ENCODE measurements at places on chromosomes 7 and 10.

DNA sequence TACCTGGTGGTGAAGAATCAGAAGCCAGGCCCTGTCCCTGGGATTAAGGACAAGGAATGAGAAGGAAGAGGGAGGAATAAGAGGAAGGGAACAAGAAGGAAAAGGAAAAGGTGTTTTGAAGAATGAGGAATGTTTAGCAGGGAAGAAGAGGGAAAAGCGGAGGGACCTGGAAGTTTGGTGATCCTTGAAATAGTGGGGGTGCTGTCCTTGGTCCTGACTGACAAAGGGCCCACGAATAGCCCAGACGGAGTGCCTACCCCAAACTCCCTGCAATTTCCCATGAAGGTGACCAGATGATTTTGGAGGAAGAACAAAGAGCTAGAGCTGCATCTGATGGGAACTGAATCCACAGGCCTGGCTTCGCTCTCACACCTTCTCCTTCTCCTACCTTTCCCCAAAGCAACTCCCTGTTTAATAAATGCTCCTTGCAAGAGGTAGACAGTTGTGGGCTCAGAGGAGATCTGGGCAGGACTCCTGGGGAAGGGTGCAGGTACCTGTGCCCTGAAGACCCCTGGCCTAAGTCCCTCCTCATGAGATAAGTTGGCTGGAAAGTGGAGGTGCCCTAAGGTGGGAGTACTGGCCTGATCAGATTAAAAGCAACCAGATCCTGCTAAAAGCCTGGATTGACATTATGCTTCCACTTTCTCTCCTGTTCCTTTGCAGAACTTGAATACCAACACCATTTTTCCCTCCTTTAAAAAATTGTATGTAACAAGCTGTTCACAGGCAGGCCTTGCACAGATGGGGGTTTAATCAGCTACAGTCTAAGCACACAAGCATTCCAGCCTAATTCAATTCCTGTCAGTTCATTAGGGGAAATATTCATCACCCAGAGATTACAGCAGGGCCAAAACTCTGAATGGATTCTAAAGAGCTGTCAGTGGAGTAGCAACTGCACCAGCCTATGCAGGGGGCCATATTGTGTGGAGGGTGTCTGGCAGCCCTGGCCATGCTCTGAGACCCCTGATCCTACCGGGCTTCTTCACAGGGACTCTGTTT lies 19.4 kb downstream of the KAZALD1 start:
- DNase-seq = no peak

DNA sequence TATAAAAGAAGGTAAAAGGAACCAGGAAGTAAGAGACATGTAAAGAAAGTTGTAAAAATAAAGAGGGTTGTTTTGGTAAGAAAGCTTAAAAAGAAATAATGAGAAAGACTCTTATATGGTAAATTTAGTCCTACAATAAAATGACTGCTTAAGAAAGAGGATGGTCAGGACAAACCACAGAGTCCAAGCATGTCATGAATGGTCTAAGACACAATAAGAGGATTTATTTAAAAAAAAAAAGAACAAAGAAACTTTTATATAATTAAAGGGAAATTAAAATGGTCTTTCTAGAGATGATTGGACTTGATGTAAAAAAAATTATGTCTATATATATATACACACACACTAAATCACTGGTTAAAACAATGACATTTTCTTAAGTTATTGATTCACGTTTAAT lies 18.2 kb downstream of the ATAD1 start:
- no peak for DNase-seq

GRCh38 chr7:2214636-2215035 lies 18.1 kb downstream of the MAD1L1 start:
- no peak for DNase-seq

DNA sequence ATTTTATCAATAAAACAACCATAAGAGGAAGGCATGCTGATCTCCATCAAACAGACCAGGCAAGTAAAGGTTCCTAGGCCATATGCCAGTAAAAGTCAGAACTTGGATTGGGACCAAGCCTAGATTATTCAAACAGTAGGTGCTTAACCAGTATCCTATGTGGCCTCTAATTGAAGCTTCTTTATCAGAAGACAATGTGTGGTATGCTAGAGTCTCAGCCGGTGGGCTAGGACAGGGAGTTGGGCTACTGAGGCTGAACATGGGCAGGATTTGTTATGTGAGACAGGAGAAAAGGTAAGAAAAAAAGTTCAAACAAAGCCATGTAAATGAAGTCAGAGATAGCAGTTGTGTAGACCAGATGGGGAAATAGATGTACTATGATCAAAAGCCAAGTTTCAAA lies 413.7 kb upstream of the GHITM start:
- DNase-seq = no peak

DNA sequence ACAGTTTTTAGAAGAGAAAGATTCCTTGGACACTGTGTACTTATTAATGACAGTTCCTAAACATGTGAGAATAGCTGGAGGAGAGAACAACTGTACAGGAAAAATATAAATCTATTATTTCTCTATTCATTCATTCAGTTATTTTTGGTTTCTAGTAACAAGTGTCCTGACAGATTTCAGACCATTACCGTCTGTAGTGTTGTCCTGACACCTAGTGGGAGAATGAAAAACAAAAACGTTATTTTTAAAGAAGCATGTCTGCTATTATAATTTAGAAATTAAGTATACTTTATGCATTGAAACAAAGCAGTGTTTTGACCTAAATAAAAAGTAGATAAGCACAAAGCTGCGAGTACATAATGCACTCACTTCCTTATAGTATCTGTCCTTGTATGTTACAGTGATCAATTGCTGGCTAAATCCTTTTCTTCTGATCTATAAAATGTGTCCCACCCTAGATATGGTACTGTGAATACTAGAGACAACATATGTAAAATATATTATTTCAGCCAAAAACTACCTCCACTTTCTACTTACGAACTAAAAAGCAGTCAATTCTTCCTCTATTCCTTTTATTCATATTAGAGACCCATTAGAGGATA lies 575.6 kb downstream of the ARL4A start:
- DNase-seq = no peak

DNA sequence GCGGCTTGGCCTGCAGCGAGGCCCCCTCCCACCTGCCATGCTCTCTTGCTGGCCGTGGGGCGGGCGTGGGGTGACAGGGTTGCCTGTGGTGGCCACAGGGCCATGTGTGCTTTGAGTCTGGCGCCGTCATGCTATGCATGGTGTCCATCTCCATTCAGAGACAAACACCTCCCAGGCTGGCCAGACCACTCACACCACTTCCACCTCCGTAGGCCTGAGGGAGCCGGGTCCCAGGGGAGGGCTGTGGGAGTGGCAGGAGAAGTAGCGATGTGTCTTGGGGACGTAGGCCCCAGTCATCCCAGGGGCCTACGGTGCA lies 65.5 kb downstream of the DNAJB6 start:
- no peak for DNase-seq

GRCh38 chr7:107111196-107111595 lies 57.6 kb upstream of the HBP1 start:
- DNase-seq = no peak

GRCh38 chr10:93471110-93471651 lies 11.0 kb downstream of the MYOF start:
- no peak for DNase-seq

DNA sequence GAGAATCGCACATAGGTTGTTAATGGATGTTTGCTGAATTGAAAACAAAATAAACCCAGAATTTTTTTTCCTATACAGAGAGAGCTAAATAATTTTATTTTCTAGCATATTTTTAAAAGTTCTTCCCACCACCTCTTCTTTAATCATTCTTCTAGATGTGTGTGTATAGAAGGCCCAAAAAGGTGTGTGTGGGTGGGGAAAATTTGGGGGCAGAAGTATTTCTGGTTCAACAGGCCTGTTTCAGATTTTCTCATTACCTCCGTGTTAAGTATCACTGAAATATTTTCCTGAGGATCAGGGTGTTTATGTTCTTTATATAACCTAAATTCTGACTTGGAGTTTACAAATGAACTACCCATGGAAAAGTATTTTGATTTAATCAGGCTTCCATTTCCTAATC lies 144.2 kb upstream of the ZNF804B start:
- no peak for DNase-seq

DNA sequence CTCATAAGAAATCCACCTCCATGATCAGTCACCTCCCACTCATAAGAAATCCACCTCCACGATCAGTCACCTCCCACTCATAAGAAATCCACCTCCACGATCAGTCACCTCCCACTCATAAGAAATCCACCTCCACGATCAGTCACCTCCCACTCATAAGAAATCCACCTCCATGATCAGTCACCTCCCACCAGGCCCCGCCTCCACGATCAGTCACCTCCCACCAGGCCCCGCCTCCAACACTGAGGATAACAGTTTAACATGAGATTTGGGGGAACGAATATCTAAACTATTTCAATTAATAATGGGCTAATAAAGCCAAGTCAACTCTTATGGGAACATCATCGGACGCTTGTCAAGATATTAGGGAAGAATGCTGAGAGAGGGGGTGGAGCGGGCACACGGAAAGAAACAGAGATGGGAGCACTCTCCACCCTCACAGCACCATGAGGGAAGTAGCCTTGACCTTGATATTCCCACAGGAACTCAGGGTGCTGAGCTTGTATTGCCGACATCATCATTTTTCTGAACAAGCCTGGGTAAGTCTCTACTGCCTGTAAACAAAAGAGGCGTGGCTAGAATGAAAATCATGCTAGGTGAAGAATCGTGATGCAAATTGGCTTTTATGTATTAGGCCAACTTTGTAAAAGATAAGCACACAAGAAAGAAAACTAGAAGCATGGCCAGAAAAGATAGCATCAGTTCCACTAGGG lies 303.5 kb upstream of the KLF6 start:
- DNase-seq = no peak

- no peak for DNase-seq
Observed at GRCh38 chr10:10141782-10142382, 875.8 kb upstream of the CELF2 start.

DNA sequence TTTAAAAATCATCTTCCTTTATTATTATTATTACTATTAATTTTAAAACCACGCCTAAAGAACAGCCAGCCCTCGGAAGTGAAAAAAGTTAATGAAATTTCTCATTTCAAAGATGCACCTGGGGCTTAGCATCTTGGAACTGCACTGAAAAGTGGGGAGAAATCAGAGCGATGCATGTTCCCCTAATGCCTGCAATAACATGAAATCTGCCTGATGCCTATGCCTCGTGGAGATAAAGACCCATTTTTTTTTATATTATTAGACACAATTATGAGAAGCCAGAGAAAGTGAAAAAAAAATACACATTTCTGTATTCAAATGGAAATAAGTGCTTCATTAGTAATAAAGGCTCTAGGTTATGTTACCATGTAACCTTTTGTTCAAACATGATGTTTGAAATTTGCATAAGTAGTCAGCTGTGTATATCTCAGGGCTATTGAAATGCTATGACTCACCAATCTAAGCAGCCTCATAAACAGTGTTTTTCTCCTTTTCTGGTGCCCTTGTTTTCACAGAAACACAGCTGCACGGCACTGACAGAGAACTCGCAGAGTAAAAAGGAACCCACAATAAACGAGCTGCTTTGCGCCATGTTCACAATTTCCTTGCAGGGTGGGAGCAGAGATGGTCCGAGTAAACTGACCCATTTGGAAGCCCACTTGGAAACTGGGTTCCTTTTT lies 175.8 kb upstream of the PRKCQ start:
- no peak for DNase-seq

GRCh38 chr7:81769891-81770727 lies at the start of gene HGF:
Gene HGF (minus strand): TSS chr7:81770047. CDS start chr7:81769971, 76 bp downstream.
- no peak for DNase-seq

DNA sequence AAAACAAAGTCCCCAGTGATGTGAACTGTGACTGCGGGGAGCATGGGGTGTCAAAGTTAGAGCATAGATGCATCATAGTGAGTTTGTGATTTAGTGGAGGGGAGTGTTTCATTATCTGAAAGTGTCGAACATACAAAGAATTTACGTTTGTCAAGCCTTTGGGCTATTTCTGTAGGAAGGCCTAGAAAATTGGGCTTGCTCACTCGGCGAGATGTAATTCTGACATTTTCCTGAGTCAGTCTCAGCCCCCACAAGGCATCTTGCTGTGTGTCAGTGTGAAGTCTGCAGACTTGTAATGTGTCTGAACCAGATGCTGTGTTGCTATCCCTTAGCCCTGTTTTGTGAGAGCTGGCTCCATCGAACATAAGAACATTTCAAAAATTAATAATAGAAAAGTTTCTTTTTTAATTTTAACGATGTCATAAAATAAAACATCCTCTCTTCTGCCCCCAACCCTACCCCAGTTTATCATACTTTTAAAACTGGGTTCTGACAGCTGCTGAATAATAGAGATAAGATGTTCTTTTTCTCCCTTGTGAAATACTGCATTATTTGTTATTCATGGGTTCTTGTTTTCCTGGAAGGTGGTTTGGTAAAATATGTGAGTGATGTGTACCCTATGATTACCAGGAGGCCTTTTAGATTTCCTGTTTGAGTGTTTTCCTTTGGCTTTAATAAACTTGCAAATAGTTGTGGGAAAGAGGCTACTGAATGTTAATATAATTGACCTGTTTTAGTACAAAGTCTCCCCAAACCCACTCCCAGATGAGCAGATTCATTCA lies 207.4 kb downstream of the GPR158 start:
- DNase-seq = no peak

- no peak for DNase-seq
Observed at GRCh38 chr7:30327813-30328212, 43.4 kb downstream of the ZNRF2 start.

- no peak for DNase-seq
Observed at GRCh38 chr7:44348851-44349781, 23.7 kb upstream of the CAMK2B start.

- DNase-seq = no peak
Observed at GRCh38 chr10:20088061-20088701, 271.9 kb downstream of the PLXDC2 start.

GRCh38 chr7:94602181-94602580 lies 53.8 kb downstream of the SGCE start:
- DNase-seq = no peak

- no peak for DNase-seq
Observed at GRCh38 chr7:151660141-151660540, 140.4 kb upstream of the RHEB start.

GRCh38 chr7:112584290-112584689 lies 103.5 kb downstream of the LSMEM1 start:
- DNase-seq = no peak

DNA sequence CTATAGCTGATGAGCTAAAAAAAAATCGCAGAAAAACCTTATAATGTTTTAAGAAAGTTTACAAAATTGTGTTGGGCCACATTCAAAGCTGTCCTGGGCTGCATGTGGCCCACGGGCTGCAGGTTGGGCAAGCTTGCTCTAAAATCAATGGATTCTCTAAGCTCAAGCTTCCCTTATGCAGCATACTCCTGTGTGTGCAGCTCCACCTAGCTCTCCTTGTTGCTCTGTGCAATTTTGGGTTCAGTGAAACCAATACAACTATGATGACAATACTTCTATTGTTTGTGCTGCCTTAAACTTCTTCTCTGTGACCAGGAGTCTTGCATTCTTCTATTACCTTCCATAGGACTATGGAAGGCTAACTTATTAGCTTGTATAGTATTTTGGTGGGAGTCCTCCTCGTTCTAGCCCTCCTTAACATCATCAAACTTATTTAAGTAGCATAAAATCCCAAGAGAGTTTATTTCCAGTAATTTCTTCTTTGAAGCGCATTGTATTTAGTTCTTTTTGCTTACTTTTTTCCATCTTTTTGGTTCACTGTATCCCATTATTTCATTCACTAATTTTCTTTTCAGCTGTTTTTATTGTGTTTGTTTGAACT lies 170.9 kb upstream of the SMIM30 start:
- DNase-seq = peak; percentile 19

- DNase-seq = no peak
Observed at GRCh38 chr7:11579141-11579540, 252.9 kb downstream of the THSD7A start.

- DNase-seq = no peak
Observed at GRCh38 chr7:43868681-43869005, 674 bp downstream of the MRPS24 start.
